Breast epithelium (tissue), 4 donors: ENCODE measurements at places on chromosomes 5 and 9. TPM values are rescaled to one million over a fixed set of nuclear protein-coding genes. Genes with fewer than 3 reads are reported as not detected.

GRCh38 chr5:110086658-110087388 is 397.1 kb downstream of the MAN2A1 start:
- DNase-seq, result no peak

DNA sequence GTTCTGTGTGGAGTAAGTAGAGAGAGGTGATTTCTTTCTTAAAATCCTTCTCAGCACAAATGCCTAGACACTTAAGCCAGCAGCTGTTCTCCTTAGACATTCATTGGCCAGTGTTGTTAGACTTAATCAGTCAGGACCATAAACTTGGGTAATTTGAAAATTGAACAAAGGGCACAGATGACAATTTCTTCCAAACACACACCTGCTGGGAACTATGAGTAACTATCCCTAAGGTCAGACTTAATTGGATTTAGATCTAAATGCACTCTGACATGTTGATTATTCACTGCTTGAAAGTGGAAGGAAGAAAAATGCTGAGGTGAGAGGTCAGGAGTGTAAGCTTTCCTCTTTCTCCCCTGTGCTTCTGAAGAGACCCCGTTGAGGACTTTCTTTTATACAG is 1083.7 kb upstream of the DMAC1 start:
- DNase-seq, result no peak

DNA sequence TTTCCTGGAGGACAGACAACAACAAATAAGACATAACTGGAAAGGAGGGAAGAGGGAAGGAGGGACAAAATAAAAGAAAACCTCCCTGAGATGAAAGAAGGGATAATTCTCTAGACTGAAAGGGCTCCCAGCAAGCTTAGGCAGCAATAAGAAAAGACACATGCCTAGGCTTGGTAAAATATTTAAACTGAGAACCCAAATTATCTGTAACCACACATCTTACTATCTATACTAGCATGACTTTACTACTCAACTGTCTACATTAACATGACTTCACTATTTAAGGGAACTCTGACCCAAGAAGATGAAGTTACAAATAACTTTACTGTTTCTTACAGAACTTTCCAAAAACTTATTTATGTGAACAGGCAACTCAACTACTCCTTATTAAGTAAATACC is 95.9 kb downstream of the EPB41L4A start:
- no peak for DNase-seq

DNA sequence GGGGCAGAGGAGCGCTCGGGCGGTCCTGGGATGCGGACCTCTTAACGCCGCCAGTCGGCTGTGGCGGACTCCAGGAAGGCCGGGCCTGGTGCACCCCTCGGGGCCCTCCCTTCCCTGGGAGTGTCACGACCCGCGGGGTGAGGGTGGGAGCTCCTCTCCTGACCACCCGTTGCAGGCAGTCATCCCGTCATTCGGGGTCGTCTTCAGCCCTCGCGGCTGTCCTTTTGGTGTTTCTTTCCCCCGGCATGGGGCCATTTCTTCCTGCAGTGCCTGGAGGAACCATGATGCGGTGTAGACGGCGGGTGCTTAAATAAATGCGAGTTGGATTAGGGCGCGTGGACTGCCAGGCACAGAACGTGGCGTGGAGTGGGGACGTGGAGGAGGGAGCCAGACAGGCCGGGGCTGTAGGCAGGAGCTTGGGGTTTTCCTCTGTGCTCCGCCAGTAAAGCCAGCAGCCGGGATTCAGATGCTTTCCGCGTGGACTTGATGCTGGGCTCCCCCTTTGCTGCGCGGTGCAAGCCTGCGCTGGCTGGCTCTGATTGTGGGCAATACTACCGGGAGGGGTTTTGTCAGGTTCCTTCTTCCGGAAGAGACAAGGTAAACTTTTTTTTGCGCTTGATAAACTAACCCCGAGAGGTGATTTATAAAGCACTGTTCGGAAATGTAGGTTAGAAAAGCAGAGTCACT is 868 bp downstream of the KDM4C start:
- DNase-seq, result peak; percentile 58

GRCh38 chr9:120366644-120367019 is 213.3 kb downstream of the CDK5RAP2 start:
- no peak for DNase-seq

DNA sequence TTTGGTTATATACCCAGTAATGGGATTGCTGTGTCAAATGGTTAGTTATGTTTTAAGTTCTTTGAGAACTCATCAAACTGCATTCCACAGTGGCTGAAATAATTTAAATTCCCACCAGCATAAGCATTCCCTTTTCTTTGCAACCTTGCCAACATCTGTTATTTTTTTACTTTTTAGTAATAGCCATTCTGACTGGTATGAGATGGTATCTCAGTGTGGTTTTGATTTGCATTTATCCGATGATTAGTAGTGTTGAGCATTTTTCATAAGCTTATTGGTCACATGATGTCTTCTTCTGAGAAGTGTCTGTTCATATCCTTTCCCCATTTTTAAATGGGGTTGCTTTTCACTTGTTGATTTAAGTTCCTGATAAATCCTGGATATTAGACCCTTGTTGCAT is 435.7 kb upstream of the RIOK2 start:
- DNase-seq, result no peak

- no peak for DNase-seq
These were observed 60.5 kb downstream of the TARS1 start for GRCh38 chr5:33501260-33501659.

- DNase-seq, result no peak
These were observed 10.4 kb upstream of the TCF7 start for GRCh38 chr5:134103998-134104654.

GRCh38 chr5:74017786-74018211 is 391.8 kb downstream of the ARHGEF28 start:
- no peak for DNase-seq

- no peak for DNase-seq
These were observed 432 bp downstream of the HSPA9 start for GRCh38 chr5:138574744-138575193.

- DNase-seq, result no peak
These were observed 93.6 kb upstream of the MTAP start for GRCh38 chr9:21708856-21709255.

GRCh38 chr9:77892171-77892570 is 139.4 kb downstream of the GNAQ start:
- DNase-seq, result no peak

- DNase-seq, result no peak
These were observed 37.8 kb downstream of the MOCS2 start for GRCh38 chr5:53071738-53072137.

DNA sequence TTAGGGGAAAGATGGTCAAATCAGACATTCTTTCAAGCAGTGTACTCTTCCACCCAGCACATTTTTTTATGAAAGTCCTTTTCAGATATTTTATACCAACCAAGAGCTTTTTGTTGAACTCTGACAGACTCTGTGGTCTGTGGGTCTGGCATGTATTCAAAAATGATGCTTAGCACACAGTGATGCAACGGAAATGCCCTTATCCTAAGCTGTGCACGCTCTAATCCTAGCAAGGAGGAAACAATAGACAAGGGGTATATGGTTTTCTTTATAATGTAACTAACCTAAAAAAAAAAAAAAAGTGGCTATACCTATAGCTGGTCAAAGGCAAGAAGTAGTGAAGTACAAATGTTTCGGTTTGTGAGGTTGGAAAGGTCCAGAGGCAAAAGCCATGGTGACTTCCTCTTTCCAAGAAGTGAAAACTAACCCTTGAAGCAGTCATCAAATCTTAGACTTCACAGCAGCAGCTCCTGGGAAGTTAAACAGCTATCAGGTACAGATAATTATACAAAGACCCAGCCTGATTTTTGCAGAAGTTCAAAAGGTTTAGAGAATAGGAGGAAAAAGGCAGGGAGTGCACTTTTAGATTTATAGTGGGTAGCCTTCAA is 82.5 kb downstream of the SEMA6A start:
- DNase-seq, result no peak

Gene SPINK5
- 0.16 TPM for total RNA-seq

Gene CARD9
- total RNA-seq, result 3.0 TPM
